Pancreas (tissue), 10 donors: ENCODE measurements at places on chromosomes 12 and 14. TPM values are rescaled to one million over a fixed set of nuclear protein-coding genes. Genes with fewer than 3 reads are reported as not detected.

GRCh38 chr12:24379861-24380521, 430.5 kb upstream of the SOX5 start:
- H3K4me1 ChIP-seq, result no peaks in the 10 kb centered on the region
- H3K36me3 ChIP-seq, result no peaks in the 10 kb centered on the region
- H3K4me3 ChIP-seq, result no peak overlapping the region
- no peak for DNase-seq

GRCh38 chr12:130826151-130826801, 12.8 kb downstream of the STX2 start:
- H3K36me3 ChIP-seq, result no peaks in the 10 kb centered on the region
- H3K4me1 ChIP-seq, result no peaks in the 10 kb centered on the region
- no peak overlapping the region for H3K27ac ChIP-seq

GRCh38 chr12:49662998-49663843, 39.9 kb downstream of the PRPF40B start:
- H3K4me3 ChIP-seq, result no peak overlapping the region
- no peaks in the 10 kb centered on the region for H3K4me1 ChIP-seq
- no peak for DNase-seq
- no peak overlapping the region for H3K27ac ChIP-seq
- H3K36me3 ChIP-seq, result no peaks in the 10 kb centered on the region
- H3K27me3 ChIP-seq, result no peaks in the 10 kb centered on the region

GRCh38 chr12:122032580-122032979, 10.9 kb downstream of the BCL7A start:
- H3K27ac ChIP-seq, result no peak overlapping the region
- no peaks in the 10 kb centered on the region for H3K4me1 ChIP-seq
- no peaks in the 10 kb centered on the region for H3K36me3 ChIP-seq
- DNase-seq, result no peak

DNA sequence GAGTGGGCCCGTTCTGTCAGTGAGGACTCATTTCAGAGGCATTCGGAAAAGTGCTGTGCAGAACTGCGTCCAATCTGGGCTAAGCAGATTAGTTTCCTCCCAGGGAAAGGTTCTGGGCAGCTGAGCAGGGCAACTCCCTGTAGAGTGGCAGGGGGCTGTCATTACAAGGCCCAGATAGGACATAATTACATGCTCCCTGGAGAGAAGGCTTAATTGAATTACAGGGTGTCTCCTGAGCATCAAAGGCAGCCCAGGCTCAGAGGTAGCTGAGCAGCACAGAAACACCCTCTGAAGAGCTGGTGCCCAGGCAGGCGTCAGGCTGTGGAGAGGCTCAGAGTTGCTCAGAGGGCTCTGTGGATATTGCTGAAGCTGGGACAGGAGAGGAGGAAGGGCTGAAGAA, 36.0 kb downstream of the SLC8A3 start:
- H3K36me3 ChIP-seq, result no peaks in the 10 kb centered on the region
- no peak overlapping the region for H3K27ac ChIP-seq
- H3K4me1 ChIP-seq, result no peaks in the 10 kb centered on the region
- H3K4me3 ChIP-seq, result no peak overlapping the region
- no peaks in the 10 kb centered on the region for H3K27me3 ChIP-seq

DNA sequence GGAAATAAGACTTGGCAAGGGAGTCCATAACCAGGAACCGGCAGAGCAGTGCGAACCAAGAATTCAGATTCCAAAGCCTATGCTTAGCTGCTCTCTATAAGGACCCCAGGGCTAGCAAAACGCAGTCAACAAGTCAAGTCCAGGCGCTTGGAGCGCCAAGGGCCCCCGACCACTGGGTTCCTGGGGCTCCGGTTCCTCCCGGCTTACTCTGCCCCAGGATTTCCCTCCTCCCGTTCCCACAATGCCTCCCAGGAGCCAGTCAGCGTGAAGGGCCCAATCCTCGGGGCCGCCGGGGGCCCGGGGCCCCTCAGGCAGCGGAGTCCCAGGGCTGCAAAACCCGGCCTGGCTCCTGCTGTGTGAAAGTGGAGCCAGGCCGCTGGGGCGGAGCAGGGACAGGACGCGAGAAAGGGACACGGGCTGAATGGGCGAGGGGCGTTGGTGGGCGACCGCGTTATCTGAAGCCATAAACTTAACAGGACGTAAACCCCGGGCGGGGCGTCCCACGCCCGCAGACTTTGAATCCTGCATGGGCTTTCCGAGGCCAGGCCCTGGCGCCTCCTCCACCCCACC, 1.5 kb downstream of the KRT8 start:
- H3K4me1 ChIP-seq, result peaks cover 51% of the 10 kb centered on the region
- H3K27me3 ChIP-seq, result no peaks in the 10 kb centered on the region
- peak overlapping the region; percentile 82 for H3K27ac ChIP-seq
- DNase-seq, result peak; percentile 73

GRCh38 chr12:76697849-76698248, 66.1 kb upstream of the ZDHHC17 start:
- H3K4me3 ChIP-seq, result no peak overlapping the region
- H3K4me1 ChIP-seq, result no peaks in the 10 kb centered on the region
- H3K27me3 ChIP-seq, result no peaks in the 10 kb centered on the region
- H3K36me3 ChIP-seq, result no peaks in the 10 kb centered on the region
- no peak overlapping the region for H3K27ac ChIP-seq

DNA sequence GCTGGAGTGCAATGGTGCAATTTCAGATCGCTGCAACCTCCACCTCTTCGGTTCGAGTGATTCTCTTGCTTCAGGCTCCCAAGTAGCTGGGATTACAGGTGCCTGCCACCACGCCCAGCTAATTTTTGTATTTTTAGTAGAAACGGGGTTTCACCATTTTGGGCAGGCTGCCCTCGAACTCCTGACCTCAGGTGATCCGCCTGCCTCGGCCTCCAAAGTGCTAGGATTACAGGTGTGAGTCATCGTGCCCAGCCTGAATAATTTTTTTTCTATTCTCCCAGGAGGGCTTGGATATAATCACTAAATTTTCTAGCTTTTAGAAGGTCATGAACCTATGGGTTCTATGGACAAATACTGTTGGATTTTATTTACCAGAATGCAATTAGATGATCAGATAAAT, 44.7 kb upstream of the GNPNAT1 start:
- no peak overlapping the region for H3K27ac ChIP-seq
- no peaks in the 10 kb centered on the region for H3K4me1 ChIP-seq
- no peaks in the 10 kb centered on the region for H3K36me3 ChIP-seq
- DNase-seq, result no peak
- H3K4me3 ChIP-seq, result no peak overlapping the region
- H3K27me3 ChIP-seq, result no peaks in the 10 kb centered on the region

The CD163L1 gene
- total RNA-seq, result 1.0 TPM

The GPR84 gene
- total RNA-seq, result 0.79 TPM

The EIF4B gene
- total RNA-seq, result 459 TPM

The LRTM2 gene
- not detected for total RNA-seq
